ENCODE measurements at places on chromosomes 1 and 21. TPM values are rescaled to one million over a fixed set of nuclear protein-coding genes. Genes with fewer than 3 reads are reported as not detected.
A peak's percentile ranks its signal among the peaks of the same experiment; 100 is the strongest.

DNA sequence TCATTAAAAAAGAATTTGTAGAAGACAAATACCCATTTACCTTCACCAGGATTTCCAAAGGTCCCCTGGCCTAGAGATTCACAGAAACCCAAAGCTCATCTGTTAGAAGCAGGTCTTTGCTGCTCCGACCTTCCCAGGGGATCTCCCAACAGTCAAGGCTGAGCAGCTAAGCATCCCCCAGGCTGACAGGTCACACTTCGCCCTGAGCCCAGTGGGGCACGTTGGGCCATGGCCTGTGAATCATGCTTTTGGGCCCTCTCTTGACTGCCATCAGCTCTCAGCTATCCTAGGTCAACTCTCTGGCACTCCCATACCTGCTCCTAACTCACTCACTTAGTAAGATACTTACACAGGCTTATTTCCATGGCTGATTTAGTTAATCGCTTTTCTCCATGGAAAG, 157.7 kb downstream of the DSCAM start:
- H3K4me3 ChIP-seq = no peak overlapping the region
- H3K27me3 ChIP-seq = no peaks in the 10 kb centered on the region
- H3K4me1 ChIP-seq = peaks cover 4% of the 10 kb centered on the region
- no peak for DNase-seq
- no peaks in the 10 kb centered on the region for H3K36me3 ChIP-seq
- no peak overlapping the region for H3K27ac ChIP-seq

GRCh38 chr1:35672116-35672515, 30.8 kb upstream of the PSMB2 start:
- peaks cover 6% of the 10 kb centered on the region for H3K27me3 ChIP-seq
- no peaks in the 10 kb centered on the region for H3K36me3 ChIP-seq
- DNase-seq = no peak
- H3K4me1 ChIP-seq = no peaks in the 10 kb centered on the region
- no peak overlapping the region for H3K27ac ChIP-seq

DNA sequence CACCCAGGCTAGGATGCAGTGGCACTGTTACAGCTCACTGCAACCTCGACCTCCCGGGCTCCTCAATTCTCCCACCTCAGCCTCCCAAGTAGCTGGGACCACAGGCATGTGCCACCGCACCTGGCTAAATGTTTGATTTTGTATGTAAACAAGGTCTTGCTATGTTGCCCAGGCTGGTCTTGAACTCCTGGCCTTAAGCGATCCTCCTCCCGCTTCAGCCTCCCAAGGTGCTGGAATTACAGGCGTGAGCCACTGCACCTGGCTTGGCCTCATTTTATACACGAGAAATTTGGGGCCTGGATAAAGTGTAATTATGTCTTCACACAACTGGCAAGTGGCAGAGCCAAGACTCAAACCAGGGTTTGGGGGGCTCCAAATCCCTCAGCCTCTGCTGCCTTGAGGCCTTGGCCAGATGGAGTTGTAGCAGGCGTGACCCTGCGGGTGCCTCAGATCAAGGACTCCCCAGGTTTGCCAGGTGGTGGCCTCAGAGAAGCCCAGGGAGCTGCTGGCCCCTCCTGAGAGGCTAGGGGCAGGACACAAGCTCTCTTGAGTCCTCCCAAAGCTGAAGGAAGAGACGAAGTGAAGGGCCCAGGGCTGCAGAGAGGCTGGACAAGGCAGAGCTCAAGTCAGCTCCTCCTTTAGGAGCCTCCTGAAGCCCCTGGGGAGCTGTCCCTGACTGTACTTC, 61.7 kb downstream of the MDM4 start:
- no peak overlapping the region for H3K4me3 ChIP-seq
- no peak overlapping the region for H3K27ac ChIP-seq
- no peaks in the 10 kb centered on the region for H3K27me3 ChIP-seq

KCNH1 gene
- 0.17 TPM for polyA plus RNA-seq

DNA sequence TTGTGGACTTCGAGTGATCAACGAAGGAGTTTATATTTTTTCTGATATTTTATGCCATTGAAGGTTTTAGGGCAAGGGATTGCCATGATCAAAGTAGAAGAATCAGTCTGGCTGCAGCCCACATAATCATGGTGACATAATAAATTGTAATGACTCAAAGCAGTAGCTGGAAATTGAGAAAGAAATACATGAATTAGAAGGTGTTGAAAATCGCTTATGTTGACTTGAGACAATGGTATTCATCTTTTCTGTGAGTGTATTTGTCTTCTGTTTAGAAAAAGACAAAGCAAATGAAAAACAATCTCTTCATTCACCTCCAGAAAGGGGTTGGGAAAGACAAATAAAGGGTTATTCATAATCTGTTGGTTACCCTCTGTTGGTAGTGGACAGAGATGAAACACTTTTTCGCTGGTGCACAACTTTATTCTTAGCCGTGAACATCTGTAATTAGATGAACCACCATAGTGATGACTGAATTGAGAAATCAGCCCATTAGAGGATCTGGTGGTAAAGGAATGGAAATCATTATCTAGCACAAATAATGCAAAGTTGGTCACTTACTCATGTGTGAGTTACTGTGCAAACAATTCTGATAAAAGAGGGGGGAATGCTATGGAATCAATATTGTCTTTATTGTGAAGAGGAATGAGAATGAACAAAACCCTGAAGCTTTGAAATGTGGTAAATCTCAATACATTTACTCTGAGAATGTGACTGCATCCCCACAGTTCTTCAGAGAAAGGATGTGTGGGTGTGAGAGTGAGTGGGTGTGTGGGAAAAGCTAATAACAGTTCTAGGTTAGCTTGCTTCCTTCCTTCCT, 121.8 kb downstream of the NTNG1 start:
- no peak overlapping the region for H3K4me3 ChIP-seq
- H3K4me1 ChIP-seq = no peaks in the 10 kb centered on the region
- no peaks in the 10 kb centered on the region for H3K36me3 ChIP-seq
- no peak for DNase-seq
- H3K27ac ChIP-seq = no peak overlapping the region

DNA sequence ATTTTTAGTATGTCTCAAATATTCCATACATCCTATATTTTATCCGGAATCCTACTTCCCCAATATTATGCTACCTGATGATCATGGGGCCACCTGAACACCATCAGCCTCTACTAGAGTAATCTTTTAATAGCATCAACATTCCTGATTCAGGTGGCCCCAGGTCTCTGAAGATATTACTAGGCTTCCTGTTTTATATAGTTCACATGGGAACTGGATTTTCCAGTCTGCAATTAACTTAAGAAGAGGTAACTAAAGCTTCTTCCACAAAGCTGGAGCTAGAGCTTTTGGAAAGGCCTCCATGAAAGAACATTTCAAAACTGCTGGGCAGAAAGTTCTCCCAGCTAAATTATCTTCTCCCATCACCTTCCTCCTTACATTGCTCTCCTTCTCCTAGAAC, 72.3 kb upstream of the ADAM30 start:
- no peak for DNase-seq
- peaks cover 9% of the 10 kb centered on the region for H3K4me1 ChIP-seq
- no peaks in the 10 kb centered on the region for H3K27me3 ChIP-seq
- H3K27ac ChIP-seq = no peak overlapping the region
- no peak overlapping the region for H3K4me3 ChIP-seq
- H3K36me3 ChIP-seq = no peaks in the 10 kb centered on the region

EFNA1 gene
- 172 TPM for polyA plus RNA-seq

- no peak for DNase-seq
- no peaks in the 10 kb centered on the region for H3K36me3 ChIP-seq
- H3K27ac ChIP-seq = peak overlapping the region; percentile 69
- no peaks in the 10 kb centered on the region for H3K4me1 ChIP-seq
- H3K27me3 ChIP-seq = no peaks in the 10 kb centered on the region
- H3K4me3 ChIP-seq = no peak overlapping the region
Observed at GRCh38 chr1:219049501-219049900, 124.2 kb upstream of the LYPLAL1 start.

GRCh38 chr1:35264871-35265270, 3.6 kb upstream of the ZMYM4 start:
- H3K27me3 ChIP-seq = no peaks in the 10 kb centered on the region
- DNase-seq = no peak
- peak overlapping the region; percentile 54 for H3K27ac ChIP-seq
- no peaks in the 10 kb centered on the region for H3K36me3 ChIP-seq
- no peak overlapping the region for H3K4me3 ChIP-seq

- H3K4me3 ChIP-seq = no peak overlapping the region
- DNase-seq = no peak
- H3K4me1 ChIP-seq = no peaks in the 10 kb centered on the region
- no peaks in the 10 kb centered on the region for H3K27me3 ChIP-seq
- H3K36me3 ChIP-seq = no peaks in the 10 kb centered on the region
Observed at GRCh38 chr1:86537928-86538695, 8.8 kb upstream of the CLCA4 start.

- H3K36me3 ChIP-seq = no peaks in the 10 kb centered on the region
- H3K4me3 ChIP-seq = no peak overlapping the region
- no peaks in the 10 kb centered on the region for H3K27me3 ChIP-seq
- peak; percentile 34 for DNase-seq
Observed at GRCh38 chr1:40592107-40592803, 60.8 kb downstream of the ZNF684 start.

DNA sequence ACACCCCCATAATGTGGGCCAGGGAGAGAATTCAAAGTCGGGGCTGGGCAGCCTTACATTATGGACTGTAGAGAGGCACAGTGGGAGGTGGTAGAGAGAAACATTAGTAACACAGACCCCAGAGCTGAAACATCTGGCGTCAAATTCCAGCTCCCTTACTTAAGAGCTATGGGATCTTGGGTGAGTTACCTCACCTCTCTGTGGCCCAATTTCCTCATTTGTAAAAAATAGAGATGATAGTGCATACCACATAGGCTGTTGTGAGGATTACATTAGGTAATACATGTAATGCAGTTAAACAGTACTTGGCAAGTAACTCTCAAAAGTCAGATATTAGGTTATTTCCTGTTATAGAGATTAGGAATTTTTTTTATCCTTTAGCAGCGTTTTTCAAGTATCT, 160.5 kb upstream of the KIAA0040 start:
- DNase-seq = no peak
- no peak overlapping the region for H3K4me3 ChIP-seq
- peaks cover 6% of the 10 kb centered on the region for H3K27me3 ChIP-seq
- H3K4me1 ChIP-seq = no peaks in the 10 kb centered on the region
- H3K36me3 ChIP-seq = no peaks in the 10 kb centered on the region

SLC35D1 gene
- 8.3 TPM for polyA plus RNA-seq

- H3K36me3 ChIP-seq = no peaks in the 10 kb centered on the region
- peak overlapping the region; percentile 82 for H3K27ac ChIP-seq
- peaks cover 38% of the 10 kb centered on the region for H3K4me1 ChIP-seq
- H3K4me3 ChIP-seq = no peak overlapping the region
- peak; percentile 44 for DNase-seq
Observed at GRCh38 chr21:34596561-34597271, 18.2 kb downstream of the RCAN1 start.

OR2G3 gene
- polyA plus RNA-seq = not detected

GRCh38 chr1:19465123-19465522, 20.2 kb downstream of the CAPZB start:
- H3K4me1 ChIP-seq = peaks cover 51% of the 10 kb centered on the region
- H3K27ac ChIP-seq = peak overlapping the region; percentile 88
- no peak overlapping the region for H3K4me3 ChIP-seq
- no peaks in the 10 kb centered on the region for H3K27me3 ChIP-seq
- no peak for DNase-seq

FNBP1L gene
- polyA plus RNA-seq = 37.3 TPM

DNA sequence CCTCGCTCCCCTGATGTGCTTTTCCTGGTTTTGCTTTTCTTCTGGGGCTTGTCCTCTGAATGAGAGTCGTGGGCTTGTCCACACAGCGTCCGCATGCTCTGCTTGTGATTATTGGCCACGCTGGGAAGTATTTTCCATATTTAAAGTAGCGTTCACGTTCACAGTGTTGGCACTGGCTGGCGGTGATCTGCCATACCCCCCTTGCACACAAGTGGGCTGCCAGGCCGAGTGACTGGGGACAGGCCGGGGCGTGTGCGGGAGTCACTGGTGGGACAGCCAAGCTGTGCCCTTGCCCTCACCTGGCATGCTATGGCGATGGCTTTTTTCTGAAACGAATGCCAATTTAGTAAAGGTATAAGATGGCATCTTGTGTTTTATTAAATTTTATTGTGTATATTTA, 32.8 kb downstream of the SLC37A1 start:
- no peak overlapping the region for H3K4me3 ChIP-seq
- no peaks in the 10 kb centered on the region for H3K4me1 ChIP-seq
- DNase-seq = no peak

DNA sequence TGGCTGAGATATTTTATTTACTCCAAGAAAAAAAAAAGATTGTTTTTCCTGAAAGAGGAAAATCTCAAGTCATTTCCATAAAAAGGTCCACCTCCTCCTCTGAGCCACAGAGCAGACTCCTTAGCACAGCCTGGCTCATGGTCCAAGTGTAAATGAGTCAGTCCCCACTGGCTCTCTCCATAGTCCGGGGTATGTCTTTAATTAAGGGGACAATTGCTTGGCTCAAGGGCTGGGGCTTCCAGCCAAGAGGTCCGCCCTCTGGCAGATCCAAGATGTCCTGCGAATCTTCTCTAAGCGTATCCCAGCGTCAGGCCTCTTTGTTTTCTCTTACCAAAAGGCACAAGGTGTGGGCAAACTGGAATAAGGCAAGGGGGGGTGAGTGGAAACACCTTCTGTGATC, 33.3 kb downstream of the FOXD2 start:
- H3K27me3 ChIP-seq = peaks cover 15% of the 10 kb centered on the region
- H3K4me3 ChIP-seq = no peak overlapping the region
- no peak overlapping the region for H3K27ac ChIP-seq

GRCh38 chr1:107544285-107544684, 403.4 kb downstream of the NTNG1 start:
- H3K36me3 ChIP-seq = no peaks in the 10 kb centered on the region
- H3K27ac ChIP-seq = no peak overlapping the region
- no peaks in the 10 kb centered on the region for H3K4me1 ChIP-seq
- H3K4me3 ChIP-seq = no peak overlapping the region
- H3K27me3 ChIP-seq = no peaks in the 10 kb centered on the region
- no peak for DNase-seq

Data from hepatocyte (in vitro differentiated cells).